SW480 (cell line): ENCODE measurements at places on chromosomes 3 and 15.
A peak's percentile ranks its signal among the peaks of the same experiment; 100 is the strongest.

DNA sequence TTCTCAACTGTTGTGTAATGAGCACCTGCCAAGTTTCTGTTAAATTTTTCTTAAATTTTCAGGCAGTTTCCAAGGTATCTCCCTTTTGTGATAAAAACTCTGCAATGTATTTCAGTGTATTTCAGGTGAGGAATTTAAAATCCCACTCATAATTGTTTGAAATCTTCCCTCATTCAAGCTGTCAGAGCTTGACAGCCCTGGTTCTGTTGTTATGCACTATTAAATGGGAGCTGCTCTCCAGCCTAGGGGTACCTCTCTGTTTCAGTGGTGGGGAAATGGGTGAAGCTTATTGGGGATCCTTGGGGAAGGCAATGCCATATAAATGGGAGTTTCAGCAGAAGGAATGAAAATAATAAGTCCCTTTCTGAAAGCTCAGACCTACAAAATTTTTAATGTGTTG, 178.0 kb upstream of the TMCO5A start:
- DNase-seq, result no peak

DNA sequence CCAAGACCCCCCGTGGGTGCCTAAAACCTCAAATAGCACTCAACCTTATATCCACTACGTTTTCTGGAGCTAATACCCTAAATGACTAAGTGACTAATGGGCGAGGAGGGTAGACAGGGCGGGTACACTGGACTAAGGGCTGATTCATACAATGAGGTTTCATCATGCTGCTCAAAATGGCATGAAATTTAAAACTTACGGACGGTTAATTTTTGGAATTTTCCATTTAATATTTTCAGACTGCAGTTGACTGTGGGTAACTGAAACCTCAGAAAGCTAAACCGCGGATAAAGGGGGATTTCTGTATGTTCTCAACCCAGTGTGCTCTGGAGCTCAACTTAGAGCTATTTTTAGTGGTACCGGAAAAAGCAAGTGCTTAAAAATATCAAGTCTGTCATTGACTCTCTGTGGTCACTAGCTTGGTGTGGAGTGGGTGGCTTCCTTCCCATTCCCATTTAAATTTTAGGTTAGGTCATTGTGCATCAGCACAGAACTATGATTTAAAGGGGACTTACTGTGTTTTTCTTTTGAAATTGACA, 72.9 kb downstream of the LRRC28 start:
- peak; percentile 45 for DNase-seq

DNA sequence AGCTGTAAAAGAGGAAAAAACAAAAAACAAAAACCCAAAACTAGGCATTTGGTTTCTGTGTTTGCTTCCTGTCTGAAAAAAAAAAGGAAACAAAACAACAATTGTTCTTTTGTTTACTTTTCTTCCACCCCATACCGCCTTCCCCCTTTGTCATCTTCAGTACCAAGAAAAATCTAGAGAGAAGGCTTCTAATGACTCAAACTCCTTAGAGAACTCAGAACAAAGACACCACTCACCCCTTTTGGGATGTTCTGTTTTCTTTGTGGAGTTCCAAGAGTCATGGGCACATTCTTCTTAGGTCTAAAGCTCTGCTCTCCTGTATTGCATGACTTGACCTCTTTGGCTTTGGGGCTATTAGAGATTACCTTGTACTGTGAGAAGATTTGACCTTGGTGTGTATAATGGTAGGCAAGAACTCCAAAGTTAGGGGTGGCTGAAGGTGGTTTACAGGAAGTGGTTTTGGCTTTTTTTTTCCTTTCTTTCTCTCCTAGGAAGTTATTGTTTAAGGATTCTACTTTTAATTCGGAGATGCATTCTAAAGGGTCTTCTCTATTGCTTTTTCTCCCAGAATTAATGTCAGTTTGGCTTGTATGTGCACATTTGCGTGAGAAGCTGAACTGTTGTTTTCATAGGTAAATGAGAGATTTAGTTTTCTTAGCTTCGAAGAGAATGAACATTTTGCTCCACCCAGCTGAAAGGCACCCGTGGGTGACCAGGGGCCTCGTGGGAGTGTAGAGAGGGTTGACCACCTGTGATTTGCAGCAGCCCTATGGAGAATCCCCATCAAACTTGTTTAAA, 39.5 kb upstream of the ZBTB20 start:
- peak; percentile 2 for DNase-seq

DNA sequence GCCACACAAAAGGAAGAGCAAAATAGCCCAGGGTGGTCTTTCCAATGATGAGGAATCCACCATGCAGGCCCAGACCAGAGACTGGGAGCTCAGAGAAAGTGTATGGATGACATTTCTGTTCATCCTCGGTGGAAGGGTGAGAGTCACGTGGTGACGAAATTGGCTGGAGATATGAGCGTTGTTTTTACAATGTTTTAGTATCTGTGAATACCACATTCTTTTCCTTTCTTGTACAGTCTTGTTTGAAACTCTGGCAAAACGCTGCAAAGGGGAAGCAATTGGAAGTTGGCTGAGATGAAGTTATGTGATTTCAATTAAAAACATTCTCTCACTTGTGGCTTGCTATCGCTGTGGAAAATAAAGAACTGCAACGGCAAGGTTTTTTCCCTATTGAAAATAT, 137.5 kb downstream of the MAGI1 start:
- no peak for DNase-seq

GRCh38 chr3:170420307-170420821, 1.7 kb downstream of the CLDN11 start:
- DNase-seq, result no peak

GRCh38 chr3:47586746-47587145, 8.1 kb upstream of the CSPG5 start:
- no peak for DNase-seq

- no peak for DNase-seq
Measured at GRCh38 chr3:7194071-7194835, 333.3 kb downstream of the GRM7 start.

- DNase-seq, result no peak
Measured at GRCh38 chr3:56119575-56120349, 348.5 kb downstream of the ERC2 start.

- DNase-seq, result no peak
Measured at GRCh38 chr3:179731544-179731943, 78.7 kb downstream of the USP13 start.

GRCh38 chr15:38826880-38827279, 262.3 kb upstream of the RASGRP1 start:
- no peak for DNase-seq

DNA sequence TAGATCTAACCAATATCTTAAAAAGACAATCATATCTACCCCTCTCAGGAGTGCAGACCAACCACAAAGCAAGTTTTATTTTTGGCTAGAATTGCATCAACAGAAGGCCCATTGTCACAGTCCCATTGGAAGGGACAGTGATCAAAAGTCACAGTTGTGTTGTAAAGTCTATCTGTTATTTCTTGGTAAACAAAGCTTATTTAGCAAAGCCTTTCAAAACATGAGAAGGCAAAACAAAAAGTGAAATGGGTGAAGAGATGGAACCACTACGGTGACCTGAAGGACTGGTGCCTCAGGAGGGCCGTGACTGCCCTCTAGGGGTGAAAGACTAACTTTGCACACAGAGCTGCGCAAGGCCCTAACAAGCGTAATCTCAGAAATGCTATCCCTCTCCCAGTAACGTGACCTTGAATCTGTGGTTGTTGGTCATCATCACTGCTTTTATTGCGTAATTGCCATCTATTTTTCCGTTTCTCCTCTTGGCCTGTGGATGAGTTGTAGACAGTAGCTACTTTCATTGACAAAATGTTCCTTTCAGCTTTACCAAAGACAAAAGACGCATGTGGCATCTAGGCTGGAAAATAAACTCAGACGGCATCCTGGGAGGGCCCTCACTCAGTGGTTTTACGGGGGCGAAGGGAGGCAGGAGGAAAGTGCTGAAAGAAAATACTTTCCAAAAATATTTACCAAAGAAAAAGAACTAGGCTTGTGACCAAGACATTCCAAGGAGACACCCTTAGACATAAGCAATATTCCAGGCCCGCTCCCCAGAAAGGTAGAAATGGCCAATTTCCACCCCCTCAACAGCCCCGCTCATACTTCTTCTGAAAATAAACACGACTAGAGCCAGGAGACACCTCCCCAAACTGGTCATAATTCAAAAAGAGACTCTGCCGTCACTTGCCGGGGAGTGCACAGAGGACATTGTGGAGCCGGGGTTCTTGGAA, 79.4 kb downstream of the FRMD4B start:
- DNase-seq, result peak; percentile 79

GRCh38 chr3:127114337-127115070, 78.4 kb upstream of the PRR23E start:
- DNase-seq, result no peak

DNA sequence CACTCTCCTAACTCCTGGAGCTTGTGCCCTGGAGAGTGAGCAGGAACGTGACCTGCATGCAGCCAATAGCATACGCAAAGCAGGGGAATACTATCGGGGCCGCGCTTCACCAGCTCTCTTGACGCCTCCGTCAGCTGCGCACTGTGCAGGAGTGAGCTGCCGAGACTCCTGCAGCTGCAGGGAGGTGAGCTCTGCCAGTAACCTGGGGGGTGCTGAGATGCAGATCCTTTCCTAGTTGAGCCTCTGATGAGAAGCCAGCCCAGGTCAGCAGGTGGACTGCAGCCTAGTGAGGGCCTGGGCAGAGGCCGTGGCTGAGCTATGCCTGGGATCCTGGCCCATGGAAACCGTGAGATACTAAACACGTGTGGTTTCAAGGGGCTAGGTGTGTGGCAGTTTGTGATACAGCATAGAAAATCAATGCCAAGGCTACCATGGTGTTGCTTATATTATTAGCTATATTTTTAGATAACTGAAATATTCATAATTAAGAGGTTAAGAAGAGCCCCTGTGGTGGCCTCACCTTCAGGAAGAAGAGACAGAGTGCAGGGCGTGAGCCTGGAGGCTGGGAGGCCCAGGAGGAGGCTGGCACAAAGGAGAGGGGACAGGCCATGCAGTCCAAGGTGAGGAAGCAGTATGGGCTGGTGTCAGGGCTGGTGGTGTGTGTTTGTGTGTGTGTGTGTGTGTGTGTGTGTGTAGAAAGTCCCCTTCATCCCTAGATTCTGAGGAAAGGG, 5.9 kb upstream of the DNAJB8 start:
- no peak for DNase-seq

DNA sequence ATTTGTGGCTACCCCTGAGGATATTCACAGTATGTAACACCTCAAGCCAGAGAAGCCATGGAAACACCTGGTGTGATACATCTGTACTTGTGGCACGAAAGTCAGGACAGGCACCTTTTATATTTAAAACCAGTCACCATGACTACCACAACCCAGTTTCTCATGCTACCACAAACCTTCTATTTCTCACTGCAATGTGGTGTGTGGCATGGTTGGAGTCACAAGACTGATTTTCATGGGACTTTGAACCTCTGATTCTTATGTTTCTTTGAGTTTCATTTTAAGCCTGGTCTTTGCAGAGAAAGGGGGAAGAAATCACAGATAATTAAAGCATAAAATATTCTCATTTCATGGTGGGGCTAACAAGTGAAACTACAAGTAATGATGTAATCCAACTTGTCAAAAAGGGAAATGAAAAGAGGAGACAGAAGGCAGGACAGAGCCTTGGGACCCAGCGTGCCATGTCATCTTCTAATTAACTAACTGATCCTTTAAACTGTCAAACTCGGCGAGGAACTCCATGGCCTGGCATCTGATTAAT, 175.9 kb downstream of the PDZRN3 start:
- DNase-seq, result no peak

DNA sequence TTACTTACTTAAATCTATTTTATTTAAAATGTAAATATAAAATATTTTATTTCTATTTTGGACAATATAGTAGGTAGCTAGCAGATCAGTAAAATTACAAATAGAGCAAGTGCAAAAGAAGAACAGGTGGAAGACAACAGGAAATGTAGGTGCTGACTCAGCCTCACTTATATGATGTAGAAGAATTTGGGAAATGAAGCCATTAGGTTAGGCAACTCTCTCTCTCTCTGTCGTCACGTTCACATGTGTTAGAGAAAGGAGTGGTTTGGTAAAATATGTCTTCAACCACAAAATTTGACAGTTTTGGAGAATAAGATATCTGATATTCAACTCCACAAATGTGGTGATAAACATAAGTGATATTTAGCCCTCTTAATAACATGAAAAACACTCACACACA, 532.5 kb upstream of the KCNMB2 start:
- no peak for DNase-seq

GRCh38 chr15:55703873-55704301, 39.1 kb downstream of the PRTG start:
- no peak for DNase-seq

DNA sequence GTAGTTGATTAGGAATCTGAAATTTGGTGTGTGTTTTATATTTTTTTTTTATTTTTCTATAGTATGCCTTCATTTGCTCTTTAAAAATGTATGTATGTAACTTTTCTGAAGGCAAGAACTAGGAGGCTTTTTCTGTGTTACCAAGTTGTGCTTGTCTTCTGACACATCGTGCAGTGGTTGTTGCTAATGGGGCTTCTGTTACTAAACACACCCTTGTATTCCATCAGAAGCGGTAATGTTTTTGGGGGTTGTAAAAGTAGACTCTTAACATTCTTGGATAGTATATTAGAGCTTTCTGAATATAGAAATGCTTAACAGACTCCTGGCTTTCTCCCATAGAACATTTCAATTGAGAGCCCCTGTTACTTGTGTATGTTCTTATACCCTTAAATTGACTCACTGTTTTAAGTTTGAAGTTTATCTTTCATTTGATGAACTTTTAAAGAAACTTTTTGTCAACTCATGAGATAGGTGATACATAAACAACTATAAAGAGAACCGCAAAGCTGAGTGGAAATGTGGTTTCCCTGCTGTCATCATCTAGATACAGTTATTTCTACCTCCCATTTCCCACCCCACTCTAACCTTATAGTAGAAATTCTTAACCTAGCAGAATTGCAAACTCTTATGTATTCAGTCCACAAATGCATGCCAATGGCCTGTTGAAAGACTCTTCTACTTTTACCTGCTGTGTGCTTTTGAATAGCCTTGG, 2.5 kb downstream of the TIPARP start:
- DNase-seq, result peak; percentile 30

GRCh38 chr15:71627188-71627587, 183.2 kb upstream of the NR2E3 start:
- DNase-seq, result no peak

- DNase-seq, result no peak
Measured at GRCh38 chr15:66051833-66052232, 182.5 kb downstream of the RAB11A start.

- no peak for DNase-seq
Measured at GRCh38 chr15:96538491-96538890, 208.0 kb downstream of the NR2F2 start.

DNA sequence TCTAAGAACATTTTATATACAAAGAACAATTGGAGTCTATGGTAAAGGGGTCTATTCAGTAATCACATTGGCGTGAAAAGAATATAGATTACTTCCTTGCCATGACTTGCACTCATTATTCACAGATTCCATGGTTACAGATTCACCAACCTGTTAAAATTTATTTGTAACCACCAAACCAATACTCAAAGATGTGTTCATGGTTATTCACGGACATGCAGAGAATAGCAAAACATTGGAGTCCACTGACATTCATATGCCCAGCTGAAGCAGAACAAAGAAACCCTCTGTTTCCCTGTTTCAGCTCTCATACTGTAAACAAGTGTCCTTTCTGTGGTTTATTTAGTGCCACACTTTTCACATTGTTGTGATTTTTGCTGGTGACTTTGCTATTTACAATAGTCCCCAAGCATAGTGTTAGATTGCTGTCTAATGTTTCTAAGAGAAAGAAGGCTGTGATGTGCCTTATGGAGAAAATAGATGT, 185.8 kb upstream of the TTC14 start:
- peak; percentile 80 for DNase-seq

GRCh38 chr3:63905731-63906620, 6.2 kb downstream of the SCAANT1 start:
- DNase-seq, result no peak

GRCh38 chr3:39181408-39182335, 10.7 kb downstream of the XIRP1 start:
- DNase-seq, result no peak
